Activated naive CD4-positive, alpha-beta T cell treated with Interleukin-2 at 50 U/mL for 16 hours (primary cell): ENCODE measurements at places on chromosomes 4 and X.
A peak's percentile ranks its signal among the peaks of the same experiment; 100 is the strongest.

GRCh38 chr4:185651137-185651677 lies 115.9 kb upstream of the PDLIM3 start:
- no peak for DNase-seq

GRCh38 chr4:73208376-73208775 lies 50.2 kb downstream of the ANKRD17 start:
- no peak for DNase-seq

DNA sequence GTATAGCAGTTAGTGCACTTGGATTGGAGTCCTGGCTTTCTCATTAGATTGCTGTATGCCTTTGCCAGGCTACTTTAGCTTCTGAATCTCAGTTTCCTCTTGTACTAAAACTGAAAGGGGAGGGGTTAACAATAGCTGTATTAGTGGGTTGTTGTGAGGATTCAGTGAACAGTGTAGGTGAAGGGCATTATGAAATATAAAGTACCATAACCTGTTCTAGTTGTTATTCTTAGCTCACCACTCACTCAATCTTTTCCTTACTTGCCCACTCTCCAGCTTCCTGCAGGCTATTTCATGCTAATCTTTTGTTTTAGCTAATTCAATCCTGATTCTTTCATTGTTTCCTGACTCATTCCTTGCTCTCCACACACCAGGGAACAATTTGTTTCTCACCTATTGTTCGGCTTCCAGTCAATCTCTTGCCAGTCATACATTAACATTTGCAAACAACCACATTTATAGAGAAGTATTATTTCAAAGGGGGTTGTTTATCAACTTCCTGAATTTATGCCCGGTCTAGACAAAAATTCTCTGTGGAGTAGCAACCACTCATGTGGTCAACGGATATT lies 50.6 kb upstream of the EDA start:
- no peak for DNase-seq

DNA sequence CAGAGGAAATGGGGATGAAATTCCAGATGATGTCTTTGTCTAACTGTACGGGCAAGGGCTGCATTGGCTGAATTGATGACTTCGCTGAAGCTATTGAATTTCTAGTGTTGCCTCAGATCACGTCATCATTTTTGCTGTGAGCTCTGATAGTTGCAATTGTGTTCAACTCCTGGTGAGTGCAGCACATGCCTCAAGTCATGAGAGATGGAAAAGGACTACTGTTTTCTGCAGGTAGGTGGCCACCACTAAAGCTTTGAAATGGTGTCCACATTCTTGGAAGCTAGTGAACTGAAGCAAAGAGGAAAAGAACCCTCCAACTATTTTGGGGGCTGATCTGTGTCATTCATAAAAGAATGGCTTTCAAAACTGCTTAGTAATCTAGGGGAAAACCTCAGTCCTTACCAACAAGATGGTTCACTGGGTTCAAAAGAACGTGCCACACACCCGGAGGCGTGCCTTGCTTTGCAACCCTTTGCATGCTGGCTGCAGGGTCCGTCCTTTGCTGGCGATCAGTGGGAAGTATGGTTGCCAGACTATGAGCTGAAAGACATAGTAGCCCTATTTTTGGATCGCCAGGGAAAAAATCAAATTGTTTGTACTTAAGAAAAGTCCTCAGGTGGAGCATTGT lies 88.1 kb upstream of the STOX2 start:
- DNase-seq: no peak

DNA sequence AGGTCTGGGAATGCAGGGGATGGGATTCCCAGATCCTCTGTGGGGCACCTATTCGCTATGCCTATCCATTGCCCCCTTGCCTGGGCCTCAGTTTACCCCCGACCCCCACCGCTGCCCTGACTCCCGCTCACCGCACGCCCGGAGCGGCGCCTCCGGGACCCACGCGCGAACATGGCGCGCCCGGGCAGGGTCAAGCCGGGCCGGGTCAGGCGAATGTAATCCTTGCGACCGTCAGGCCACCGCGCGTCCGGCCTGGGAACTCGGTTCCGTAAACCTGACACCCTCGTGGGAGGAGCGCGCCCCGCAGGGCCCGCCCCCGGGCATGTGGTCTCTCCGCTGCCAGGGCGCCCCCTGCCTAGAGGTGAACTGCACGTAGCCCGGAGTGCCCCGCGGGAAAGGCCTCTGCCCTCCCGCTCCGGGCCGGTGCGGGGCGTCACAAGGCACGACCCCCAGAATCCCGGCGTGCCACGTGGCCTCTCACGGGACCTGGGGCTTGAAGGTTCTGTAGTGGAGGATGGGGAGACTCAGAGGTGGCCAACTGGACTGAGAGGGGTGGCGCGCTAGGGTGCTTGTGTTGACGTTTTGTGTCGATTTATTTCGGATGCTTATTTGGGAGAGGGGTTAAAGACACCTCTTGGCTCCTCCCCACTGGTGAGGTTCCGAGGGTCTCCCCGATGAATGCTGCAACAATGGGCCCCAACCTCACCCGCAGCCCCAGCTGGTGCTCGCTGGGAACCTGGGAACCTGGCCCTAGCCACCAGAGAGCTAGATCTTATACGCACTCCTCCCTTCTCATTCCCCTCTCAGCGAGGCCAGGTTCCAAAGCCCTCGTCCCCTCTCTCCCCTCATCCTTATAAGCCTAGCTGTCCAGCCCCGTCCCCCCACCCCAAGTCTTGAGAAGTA lies at the start of gene PRICKLE3:
PRICKLE3 (minus strand) TSS at position 249 of the 903 bp plus-strand sequence; CDS start at position 173, 76 bp downstream.
- DNase-seq: peak; percentile 75

DNA sequence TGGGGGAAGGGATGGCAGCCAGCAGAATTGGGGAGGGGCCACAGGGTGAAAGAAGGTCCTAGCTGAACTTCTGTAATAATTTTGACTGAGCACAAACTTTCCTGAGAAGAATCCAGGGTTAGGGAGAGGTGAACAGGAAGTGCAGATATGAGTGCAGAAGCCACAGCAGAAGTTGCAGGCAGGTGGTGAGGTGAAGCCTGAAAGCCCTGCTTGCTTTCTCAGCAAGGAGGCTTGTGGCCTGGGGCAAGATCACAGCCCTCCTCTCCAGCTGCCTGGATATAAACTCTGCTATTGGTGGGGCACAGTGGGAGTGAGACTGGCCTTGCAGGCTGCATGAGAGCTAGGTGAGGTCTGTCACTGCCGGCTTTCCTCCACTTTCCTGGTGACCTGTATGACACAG lies 44.1 kb upstream of the UPRT start:
- no peak for DNase-seq

GRCh38 chrX:56813318-56813837 lies 84.3 kb downstream of the NBDY start:
- DNase-seq: peak; percentile 53

- DNase-seq: no peak
Observed at GRCh38 chrX:46713672-46714490, 45.0 kb downstream of the SLC9A7 start.

GRCh38 chr4:45471335-45471734 lies 652.5 kb downstream of the GABRG1 start:
- no peak for DNase-seq

DNA sequence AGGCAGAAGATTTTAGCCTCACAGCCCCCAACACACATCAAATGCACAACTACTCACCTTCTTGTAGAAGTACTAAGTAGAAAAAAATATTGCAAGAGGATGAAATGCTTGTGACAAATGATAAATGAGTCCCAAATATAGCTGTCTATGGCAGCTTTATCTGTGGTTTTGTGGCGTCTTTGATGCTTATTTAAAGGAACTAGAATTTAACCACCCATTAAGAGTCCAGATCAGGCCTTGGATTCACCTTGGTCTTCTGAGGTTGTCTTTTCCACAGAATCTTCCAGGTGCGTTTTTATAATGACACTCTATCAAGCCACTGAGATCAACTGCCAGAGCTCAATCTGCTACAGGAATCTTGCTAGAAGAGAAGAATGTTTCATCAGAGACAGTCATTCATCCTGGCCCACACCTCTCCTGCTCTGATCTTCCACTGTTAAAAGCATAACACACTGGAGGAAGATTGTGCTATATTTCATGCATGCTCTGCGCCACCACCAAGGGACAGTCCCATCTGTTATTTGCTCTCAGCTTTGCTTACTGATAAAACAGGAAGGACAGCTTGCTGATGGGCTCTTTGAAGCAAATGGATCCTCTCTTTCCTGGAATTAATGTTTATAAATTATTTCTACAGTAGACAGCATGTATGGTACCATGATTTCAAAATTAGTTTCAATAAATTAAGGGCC lies 144.1 kb downstream of the SLC7A11 start:
- DNase-seq: no peak

DNA sequence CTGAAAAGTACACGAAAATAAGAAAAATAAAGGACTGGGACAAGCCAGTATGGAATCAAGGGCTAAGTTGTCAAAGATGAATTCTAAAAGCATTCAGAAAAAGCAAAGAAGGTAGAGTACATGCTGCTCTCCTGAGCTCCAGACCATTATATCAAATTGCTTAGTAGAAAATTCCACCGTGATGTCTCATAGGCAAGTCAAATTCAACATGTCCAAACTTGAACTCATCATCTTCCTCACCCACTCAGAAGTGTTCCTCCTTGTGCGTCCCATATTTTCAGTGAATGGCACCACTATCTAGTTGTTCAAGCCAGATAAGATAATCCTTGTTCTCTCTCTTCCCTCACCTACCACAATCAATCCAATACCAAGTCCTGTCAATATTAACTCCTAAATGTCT lies 37.5 kb upstream of the IL13RA2 start:
- DNase-seq: no peak

DNA sequence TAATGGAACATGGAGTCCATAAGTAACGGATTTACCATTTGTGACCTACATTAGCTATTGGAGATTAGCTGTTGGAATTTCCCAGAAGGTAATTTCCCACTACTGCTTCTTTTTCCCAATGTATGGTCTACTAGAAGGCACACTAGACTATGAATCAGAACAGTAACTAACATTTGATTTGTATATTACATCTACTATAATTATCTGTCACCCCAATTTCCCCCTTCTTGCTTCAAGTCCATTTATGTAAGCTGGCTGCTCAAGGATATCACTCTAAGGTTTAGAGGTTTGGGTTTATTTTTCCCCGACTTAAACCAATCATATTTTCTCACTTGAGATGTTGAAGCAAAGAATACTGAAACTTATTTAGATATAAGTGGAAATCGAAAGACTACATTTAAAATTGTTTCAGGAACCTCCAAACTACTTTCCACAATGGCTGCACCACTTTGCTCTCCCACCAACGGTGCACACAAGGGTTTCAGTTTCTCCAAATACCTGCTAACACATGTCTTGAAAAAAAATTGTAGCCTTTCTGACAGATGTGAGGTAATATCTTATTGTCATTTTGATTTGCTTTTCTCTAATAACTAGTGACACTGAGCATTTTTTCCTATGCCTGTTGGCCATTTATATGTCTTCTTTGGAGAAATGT lies 33.3 kb upstream of the H2AZ1 start:
- DNase-seq: no peak

DNA sequence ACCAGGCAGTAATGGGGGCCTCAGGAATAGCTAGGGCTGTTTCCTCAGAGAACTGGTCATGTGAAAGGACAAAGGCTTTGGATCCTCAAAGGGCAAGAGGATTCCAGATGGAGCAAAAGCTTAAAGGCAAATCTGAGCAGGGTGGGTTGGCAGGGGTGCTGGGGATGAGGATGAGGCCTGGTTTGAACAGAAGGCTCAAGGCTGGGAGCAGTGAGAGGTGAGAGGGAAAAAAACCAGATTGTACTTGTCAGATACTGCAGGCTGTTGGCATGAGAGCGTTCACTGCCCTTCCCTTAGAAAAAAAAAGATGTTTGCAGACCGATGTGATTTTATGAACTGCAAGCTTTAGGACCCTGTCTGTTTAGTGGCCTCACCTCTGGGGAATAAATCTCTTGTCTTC lies 75.3 kb upstream of the PLAC1 start:
- no peak for DNase-seq

DNA sequence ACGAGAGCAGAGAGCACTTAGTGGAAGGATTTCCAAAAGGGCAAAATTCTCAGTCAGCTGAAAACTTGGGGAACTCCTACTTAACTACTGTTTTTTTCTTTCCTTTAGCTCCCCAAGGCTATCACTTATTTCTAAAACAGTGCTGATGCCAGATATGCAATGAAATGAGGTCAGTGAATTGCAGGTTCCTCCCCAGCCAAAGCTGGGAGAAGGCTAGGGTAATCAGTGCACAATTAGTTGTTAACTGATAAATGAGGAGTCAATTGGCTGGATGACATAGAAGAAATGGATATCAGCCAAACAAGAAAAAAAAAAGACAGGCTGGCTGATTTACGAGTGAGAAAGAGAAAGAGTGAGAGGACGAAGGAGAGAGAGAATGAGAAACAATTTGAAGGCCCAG lies 195.6 kb downstream of the GPC3 start:
- no peak for DNase-seq

- DNase-seq: no peak
Observed at GRCh38 chrX:134452596-134452995, 7.4 kb upstream of the HPRT1 start.

GRCh38 chr4:159776961-159777360 lies 674.1 kb downstream of the RAPGEF2 start:
- DNase-seq: no peak

- peak; percentile 25 for DNase-seq
Observed at GRCh38 chrX:118976599-118977340, 2.4 kb downstream of the LONRF3 start.

DNA sequence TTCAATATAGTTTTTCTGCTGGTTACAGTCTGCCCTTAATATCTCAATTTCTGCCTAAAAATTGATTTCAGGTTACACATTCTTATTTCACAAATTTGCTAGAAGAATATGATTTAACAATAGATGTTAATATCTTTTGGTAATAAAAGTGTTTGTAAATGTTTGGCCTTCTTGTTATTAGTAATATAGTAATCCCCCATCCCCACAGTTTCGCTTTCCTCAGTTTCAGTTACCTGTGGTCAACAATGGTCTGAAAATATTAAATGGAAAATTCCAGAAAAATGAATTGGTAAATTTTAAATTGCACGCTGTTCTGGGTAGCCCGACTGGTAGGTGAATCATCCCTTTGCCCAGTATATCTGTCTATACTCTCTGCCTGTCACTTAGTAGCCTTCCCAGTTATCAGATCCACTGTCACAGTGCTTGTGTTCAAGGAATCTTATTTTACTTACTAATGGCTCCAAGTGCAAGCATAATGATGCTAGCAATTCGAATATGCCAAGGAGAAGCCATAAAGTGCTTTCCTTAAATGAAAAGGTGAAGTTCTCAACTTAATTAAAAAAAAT lies 3.5 kb upstream of the BMP2K start:
- no peak for DNase-seq

- DNase-seq: no peak
Observed at GRCh38 chr4:132384709-132385108, 764.4 kb upstream of the PCDH10 start.

DNA sequence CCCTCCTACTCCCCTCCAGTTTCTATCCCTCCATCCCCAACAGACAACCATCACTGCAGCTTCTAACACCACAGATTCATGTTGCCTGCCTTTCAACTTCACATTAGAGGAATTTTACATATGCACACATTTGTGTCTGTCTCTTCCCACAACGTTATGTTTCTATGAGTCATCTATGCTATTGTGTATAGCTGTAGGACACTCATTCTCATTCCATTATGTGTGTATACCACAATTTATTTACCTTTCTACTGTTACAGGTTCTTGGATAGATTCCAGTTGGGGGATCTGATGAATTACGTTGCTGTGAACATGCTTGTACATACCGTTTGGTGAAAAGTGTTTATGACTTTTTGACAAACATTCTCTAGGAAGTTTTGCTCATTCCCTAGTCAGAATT lies 58.8 kb upstream of the TRPC3 start:
- DNase-seq: no peak
